ENCODE measurements at places on chromosomes 3 and 15.

DNA sequence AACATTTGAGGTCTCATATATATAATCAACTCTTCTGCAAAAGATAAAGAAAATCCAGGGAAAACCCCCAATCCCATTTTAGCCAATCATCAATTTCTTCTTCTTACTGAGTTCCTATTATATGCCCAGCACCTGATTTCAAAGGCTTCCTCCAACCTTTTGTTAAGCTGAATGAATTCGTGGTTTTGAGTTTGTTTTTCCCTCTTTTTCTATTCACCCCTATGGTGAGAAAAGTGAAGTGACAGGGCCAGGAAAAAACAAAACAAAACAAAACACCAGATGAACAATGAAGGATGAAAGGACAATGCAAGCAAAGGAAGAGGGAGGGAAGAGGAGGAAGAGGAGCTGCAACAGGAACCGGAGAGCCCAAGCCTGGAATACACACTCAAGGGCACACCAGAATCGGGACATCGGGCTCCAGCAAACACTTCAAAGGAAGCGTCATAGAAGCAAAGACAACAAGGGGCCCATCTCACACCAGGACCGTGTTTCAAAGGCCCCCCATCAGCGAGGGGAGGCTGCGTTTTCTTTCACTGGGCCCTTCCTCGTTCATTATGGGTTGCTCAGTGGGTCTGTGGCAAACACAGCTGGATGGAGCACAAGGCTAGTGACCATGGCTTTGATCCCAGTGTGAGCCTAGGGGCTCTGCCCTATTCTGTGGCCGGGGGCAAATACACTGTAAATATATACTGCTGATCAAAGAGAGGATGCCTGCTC is 50.2 kb downstream of the VGLL4 start:
- no peak for DNase-seq

- DNase-seq = no peak
Measured at GRCh38 chr3:100993309-100993708, at the start of gene ABI3BP. TSS of gene ABI3BP (minus strand) at chr3:100993421. CDS start at chr3:100993384, 37 bp downstream.

DNA sequence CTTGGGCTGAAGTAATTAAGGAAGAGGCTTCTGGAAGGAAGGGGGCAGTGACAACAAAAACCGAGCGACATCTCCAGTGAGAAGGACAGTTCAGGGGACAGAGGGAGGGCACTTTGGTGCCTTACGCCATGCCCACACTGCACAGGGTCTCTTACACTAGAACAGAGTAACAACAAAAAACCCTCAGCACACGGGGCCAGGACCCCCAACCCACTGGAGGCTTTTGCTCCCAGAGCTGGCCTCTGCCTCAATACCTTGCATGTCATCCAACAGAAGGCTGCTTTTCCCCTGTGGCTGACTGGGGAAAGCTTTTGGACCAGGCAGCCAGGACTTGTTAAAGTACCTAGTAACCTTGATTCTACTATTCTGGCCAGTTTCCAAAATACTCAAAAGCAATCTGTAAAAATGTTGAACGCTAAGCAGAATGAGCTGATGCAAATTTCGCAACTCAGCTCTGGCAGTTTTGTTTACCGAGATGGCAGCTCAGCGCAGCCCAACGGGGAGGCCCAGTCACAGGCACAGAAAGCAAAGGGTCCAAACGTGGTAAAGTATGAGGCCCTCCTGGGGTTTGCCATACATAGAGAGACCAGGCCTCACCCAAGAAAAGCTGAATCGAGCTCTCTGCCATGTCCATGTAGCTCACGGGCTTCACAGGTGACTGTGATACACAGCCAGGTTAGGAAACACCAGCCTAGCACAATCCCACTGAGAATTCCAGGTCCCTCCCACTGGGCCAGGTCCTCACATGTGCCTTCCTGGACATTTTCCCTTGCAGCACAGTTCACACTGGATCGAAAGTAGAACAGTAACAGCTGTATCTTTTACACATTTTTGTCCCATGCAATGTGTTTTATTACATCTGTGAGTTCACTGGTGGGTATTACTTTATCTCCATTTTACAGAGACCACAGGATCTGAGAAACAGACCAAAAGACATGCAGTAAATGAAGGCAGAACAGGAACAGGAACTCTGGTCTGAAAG is 6.0 kb downstream of the CHCHD4 start:
- DNase-seq = no peak

DNA sequence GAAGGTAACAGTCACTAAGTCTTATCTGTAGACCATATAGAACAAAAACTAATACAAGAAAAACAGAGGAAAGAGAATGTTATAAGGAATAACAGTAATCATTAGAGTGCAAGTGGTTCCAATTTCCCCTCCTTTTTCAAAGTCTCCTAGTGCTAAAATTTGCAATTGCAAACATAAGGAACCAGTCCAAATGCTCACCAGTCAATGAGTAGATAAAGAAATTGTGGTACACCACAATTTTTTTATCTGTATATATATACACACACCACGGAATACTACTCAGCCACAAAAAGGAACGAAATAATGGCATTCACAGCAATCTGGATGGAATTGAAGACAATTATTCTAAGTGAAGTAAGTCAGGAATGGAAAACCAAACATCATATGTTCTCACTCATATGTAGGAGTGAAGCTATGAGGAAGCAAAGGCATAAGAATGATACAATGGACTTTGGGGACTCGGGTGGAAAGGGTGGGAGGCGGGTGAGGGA is 38.9 kb upstream of the RSL24D1 start:
- DNase-seq = no peak

GRCh38 chr15:48811325-48811958 is 573 bp upstream of the CEP152 start:
- DNase-seq = no peak

DNA sequence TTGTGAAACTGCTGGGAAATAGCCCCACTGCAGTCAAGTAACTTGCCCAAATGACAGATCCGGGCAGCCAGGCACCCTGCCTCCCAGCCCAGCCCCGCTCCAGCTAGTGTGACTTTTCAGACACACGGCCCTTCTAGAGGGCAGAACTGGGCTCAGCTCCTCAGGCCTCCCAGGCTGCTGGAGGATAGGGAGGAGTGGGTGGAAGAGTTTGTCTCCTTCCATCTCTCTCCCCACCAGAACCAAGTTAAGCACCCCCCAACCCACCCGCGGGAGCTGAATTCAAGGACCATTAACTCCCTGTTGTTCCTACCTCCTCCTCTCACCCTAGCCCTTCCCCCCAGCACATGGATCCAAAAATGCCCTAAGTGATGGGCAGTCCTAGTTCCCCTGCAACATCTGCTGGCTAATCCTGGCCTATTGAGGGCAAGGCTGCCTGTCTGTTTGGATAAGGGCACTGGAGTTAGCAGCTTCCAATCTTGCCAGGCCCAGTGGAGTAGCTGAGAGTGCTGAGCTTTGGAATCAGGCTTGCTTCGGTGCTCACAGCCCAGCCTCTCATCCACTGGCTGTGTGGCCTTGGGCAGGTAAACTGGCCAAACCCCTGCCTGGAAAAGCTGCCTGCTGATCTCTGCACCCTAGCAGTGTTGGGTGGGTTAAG is 3.1 kb downstream of the CCDC33 start:
- no peak for DNase-seq

DNA sequence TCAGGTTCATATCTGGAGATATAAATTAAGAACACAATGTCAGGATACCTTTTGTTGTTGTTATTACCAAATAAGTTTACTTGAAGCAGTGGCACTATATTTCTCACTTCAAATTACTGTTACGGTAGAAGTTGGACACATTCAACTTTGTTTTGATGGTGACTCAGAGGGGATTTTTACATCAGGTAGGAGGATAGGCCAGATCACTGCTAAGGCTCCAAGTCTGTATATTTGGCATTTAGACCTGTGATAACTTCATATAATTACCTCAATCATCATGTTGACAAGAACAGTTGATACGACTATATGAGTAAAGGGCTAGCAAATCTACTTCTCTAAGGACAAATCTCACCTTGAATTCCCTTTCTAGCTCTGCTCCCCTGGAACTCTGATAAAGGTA is 15.6 kb downstream of the LZTFL1 start:
- no peak for DNase-seq

DNA sequence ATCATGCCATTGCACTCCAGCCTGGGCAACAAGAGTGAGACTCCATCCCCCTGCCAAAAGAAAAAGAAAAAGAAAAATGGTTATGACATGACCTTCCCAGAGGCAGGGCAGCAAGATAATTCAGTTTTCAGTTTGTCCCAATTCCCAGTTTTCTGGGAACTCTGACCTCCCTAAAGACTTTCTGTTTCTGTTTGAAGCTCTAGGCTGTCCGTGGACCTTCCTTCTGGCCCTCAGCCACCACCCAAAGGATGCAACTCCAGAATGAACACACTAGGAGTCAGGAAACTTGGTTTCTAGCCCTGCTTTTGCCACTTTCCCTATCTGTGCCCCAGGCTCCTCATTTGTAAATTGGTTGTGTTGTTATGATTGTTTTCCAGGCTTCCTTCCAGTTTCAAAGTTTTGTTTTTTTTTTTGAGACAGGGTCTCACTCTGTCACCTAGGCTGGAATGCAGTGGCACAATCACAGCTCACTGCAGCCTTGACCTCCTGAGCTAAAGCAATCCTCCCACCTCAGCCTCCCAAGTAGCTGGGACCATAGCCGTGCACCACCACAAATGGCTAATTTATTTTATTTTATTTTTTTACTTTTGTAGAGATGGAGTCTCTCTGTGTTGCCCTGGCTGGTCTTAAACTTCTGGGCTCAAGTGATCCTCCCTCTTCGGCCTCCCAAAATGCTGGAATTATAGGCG is 68.6 kb downstream of the CDC25A start:
- DNase-seq = no peak

DNA sequence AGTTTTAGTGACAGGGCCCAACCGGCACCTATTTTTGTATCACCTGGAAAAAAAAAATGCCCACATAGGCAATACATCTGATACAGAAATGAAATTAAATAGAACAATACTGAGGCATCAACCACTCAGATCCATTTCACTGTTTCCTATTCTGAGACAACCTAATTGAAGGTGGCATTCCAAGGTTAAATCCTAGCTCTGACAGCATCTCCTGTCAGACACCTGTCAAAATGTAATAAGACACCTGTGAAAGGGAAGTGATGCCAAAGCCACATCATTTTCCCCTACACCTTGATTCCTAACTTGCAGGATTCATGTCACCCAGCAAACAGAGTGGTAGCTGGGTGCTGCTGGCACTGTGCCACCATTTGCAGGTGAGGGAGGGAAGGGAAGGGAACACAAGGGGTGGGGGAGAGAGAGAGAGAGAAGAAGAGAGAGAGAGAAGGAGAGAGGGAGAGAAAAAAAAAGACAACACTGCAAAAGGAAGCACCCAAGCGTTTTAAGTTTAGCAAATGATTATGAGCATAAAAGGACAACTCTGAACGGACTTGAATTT is 1044.6 kb upstream of the CFAP20DC start:
- DNase-seq = no peak

- no peak for DNase-seq
Measured at GRCh38 chr15:81254916-81255290, 58.2 kb downstream of the IL16 start.

- no peak for DNase-seq
Measured at GRCh38 chr15:56832125-56832524, 86.3 kb upstream of the TCF12 start.

DNA sequence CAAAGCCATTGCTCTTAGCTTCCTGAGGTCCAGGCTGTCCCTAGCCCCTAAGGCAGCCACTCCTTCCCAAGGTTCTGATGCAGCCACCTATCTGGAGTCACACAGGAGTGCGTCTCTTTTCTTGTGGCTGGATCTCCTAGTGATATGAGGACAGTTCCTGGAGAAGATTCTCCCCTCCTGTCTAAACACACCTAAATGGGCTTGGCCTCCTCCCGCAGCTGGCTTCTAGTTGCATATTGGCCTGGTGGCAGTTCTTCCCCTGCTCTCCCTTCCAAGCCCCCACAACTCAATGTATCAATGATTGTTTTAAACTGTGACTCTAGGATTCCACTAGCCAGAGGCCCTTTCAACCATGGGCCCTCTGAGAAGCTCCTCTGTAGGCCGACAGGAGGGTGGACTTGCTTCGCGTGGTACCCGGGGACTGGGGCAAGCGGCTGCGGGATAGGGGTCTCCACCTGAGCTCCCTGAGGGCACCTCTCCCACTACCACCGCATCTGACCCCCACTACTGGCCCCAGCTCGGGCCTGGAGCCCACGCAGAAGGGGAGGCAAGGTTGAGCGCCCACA is 1.4 kb downstream of the ITGA11 start:
- DNase-seq = no peak
